RKO (cell line): ENCODE measurements at places on chromosomes 12 and 14.

- DNase-seq, result peak; percentile 56
Observed at GRCh38 chr14:31419967-31420318, 407 bp downstream of the HEATR5A start.

GRCh38 chr12:130521375-130522124 lies 183.9 kb downstream of the PIWIL1 start:
- DNase-seq, result no peak

DNA sequence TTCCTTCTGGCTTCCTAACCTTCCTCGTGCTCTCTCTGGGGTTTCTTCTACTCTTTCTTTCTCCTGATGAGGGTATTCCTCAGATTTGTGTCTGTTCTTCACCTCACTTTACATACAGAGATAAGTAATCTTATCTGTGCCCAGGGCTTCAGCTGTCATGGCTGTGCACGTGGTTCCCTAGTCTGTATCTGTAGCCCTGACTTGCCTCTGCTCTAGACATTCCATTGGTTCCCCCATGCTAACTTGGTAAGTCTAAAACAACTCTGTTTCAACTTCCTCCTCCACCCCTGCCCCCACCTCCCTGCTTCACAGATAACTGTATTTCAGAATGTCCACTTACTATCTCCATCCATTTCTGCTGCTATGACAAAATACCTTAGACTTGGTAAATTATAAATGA lies 10.8 kb downstream of the DIP2B start:
- DNase-seq, result no peak

DNA sequence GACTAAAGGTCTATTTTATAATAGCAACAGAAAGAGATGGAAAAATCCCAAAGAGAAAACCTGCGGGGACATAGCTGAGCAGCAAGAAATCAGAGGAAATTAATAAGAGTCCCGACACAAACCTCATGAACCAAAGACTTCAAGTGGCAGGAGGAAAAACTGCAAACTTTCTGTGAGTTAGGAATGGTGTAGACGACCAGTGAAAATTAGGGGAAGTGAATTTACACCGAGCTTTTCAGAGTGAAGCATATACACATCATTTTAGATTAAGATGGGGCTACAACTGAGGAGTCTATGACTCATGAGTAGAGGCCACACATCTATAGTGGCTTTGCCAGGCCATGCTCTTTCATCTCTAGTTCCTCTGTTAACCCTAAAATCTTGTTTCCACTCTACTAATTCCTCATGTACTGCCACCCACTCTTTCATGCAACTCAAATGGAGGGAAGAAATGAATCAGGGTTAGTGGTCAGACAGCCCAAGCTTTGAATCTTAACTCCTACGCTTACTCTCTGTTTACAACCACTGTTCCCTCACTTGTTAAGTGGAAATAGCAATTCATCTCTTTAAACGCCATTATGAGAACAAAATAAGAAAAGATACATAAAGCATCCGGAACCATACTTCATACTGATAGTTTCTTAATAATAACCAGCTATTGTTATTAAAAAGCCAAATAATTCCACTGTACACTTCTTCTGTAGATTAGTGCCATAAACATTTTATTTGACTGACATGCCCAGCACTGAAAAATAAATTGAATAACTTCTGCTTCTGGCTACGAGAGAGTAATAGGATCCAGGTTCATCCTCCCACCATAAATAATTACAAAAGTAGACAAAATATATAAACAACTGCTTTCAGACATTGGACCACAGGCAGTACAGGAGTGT lies 219.3 kb downstream of the RMST start:
- DNase-seq, result no peak

DNA sequence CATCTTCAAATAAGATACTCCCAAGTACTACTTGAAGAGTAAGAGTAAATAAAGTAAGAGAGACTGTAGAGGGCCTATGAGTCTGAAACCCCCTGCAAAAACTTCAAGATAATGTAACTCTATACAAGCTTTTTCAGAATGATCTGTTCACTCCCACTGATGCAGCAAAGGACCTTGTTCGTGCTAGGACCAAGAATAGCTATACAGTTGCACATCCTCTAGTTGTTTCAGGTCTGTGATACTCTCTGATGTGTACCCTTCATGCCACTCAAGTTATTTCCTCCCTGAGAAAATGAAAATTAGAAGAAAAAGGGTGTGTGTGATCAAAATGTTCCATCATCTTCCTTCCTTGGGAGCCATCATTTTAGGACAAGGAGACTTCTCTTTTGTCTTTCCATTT lies 204.4 kb downstream of the ALX1 start:
- DNase-seq, result no peak

DNA sequence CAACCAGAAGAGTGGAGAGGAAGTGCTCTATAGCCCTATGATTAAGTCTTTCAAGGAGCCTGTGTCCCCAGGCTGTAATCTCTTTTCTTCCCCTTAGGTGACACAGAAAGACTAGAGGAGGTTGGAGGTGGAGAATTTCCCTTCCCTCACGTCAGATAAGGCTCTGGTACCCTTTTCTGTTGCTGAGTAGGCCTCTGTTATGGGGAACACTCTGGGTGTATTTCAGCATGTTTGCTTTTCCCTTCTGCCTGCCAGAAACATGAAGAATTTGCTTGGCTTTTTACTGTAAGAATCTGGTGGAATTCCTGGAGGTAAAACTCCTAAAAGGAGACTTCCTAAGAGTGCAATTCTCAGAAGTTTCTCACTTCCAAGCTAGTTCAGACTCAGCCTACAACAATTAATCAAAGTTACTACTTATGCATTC lies 58.3 kb downstream of the SIX1 start:
- no peak for DNase-seq
